ENCODE measurements at places on chromosomes 7 and 10. TPM values are rescaled to one million over a fixed set of nuclear protein-coding genes. Genes with fewer than 3 reads are reported as not detected.

The CHST3 gene
- total RNA-seq: 17.0 TPM

The GRB10 gene
- 89.8 TPM for total RNA-seq

The DNAJB6 gene
- total RNA-seq: 151 TPM

The ANXA8 gene
- 0.69 TPM for total RNA-seq

The CDHR3 gene
- 9.8 TPM for total RNA-seq

The PIK3AP1 gene
- total RNA-seq: 3.7 TPM

The CC2D2B gene
- total RNA-seq: not detected

The ZNF479 gene
- total RNA-seq: not detected
